Activated CD4-positive, alpha-beta T cell treated with anti-CD3 and anti-CD28 coated beads for 24 hours (primary cell): ENCODE measurements at places on chromosomes 2 and 18.

GRCh38 chr2:190311893-190312634, 7.6 kb downstream of the HIBCH start:
- no peak for DNase-seq

DNA sequence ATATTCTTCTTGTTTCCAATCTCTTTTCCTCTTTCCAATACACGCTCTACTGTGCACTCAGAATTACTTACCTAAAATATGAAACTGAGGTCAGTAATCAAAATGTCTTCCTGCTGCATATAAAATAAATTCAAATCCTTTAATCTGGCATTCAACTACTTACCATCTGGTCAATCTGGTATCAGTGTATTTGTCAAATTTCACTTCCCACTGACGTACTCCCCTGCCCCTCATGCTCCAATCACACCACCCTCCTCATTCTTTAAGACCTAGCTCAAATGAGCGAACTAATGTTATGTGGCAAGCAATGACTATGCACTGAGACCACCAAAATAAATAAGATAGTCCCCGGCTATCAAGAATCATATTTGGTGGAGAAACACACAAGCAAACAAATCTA, 6.7 kb downstream of the ASB3 start:
- no peak for DNase-seq

DNA sequence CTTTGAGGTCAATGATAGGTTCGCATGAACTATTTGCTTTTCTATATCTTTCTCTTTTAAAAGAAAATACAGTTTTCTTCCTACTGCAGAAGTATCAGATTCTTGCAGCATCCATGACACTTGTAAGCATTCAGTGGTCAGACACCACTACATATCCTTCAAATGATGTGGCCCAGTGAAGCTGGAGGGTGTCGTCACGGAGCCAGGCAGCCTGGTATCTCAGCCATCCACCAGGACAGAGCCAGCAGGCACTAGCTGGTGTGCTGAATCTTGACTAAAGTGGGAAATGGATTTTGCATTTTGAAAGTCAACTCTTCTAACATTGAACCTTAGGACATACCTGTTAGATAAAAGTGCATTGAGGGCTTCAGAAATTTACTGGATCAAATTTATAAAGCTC, 5.4 kb downstream of the KLHL14 start:
- no peak for DNase-seq

- DNase-seq: no peak
Observed at GRCh38 chr2:28730641-28731146, 20.9 kb upstream of the PPP1CB start.

DNA sequence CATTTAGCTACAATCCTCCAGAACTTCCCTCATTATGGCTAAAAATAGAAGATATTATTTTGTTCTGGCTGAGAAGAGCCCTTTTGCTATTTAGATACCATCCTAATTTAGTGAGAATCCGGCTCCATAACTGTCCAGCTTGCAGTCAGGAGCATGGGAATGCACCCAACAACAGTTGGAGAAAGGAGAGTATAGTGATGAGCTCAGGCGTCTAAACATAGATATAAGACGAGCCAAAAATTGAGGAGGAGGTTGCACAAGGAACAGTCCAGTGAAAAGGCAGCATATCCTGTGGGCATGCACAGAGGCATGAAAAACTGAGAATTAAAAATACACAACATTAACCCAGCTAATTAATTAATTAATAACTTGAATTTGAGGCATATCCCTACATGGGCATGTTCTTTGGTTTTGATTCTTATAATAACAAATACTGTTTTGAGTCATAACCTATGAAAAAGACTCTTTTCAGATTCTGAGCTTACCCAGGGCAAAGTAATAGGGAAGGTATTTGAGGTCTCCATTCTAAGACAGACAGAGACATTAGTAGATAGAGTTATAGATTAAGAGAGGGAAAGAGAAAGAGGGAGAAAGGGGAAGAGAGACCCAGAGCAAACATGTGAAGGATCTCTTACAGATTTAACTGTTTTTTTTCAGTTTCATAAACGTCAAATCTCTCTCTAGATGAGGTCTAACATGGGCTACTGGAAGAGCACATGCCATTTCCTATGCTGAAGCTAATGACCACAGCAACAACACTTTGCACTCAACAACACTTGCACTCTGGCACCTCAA, 311.2 kb downstream of the OSR1 start:
- no peak for DNase-seq

- no peak for DNase-seq
Observed at GRCh38 chr2:62741954-62742722, 36.6 kb downstream of the EHBP1 start.

DNA sequence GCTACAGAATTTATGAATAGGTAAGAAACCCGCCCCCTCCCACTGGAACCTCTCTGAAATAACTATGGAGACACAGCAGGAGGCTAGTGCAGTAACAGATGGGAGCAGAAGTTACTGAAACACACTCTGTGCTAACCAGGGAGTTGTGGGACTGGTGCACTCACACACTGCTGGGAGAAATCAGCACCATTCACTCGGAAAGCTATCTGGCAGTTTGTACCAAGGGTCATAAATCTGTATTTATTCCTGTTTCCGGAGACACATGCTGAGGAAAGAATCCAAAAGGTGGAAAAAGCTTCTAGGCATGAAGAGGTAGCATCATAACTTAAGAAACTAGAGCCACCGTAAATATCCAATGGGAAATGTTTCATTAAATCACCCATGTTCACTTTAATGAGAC, 39.9 kb downstream of the TGFA start:
- no peak for DNase-seq
